Ovary (tissue), 10 donors: ENCODE measurements at places on chromosomes 5 and 9.

GRCh38 chr9:136650648-136651047, 12.1 kb upstream of the EGFL7 start:
- DNase-seq = no peak

- DNase-seq = no peak
Observed at GRCh38 chr5:12861886-12862654, 957.8 kb upstream of the CTNND2 start.

- DNase-seq = no peak
Observed at GRCh38 chr5:97534166-97534565, 351.1 kb upstream of the RIOK2 start.

DNA sequence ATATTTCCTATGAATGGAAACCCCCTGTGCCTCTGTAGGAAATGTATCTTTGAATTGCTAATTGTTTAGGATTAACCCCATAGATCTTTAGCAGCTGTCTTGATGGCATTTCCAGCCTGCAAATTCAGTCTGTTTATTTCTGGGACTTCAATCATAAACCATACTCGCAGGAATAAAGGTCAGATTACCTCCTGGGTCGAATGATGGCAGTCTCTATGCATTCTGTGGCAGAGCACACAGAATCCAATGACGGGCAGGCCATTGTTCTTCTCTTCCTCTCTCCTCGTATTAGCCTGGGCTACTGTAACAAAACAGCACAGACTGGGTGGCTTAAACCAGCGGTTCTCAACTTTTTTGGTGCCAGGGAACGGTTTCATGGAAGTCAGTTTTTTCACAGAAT, 199.9 kb downstream of the PCSK5 start:
- no peak for DNase-seq

DNA sequence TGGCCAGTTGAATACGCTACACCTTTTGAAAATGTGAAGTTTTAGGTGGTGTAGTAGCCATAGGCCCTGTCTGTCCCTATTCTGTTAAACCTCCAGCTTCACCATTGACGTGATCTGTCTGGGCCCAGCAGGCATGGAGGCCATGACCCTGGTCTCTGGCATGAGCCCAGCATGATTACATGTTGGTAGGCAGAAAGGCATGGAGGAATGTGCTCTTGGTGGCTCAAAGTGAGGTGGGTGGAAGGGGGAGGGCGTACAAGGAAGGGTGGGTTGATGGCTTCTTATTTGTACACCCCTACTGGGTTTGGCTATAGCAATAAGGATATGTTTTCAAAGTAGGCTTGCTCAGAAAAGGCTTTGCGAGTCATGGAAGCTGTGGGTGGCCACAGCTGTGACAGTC, 23.7 kb downstream of the RALGPS1 start:
- DNase-seq = no peak

- no peak for DNase-seq
Observed at GRCh38 chr5:169002953-169003555, 297.9 kb downstream of the SLIT3 start.

GRCh38 chr9:128595471-128595870, 43.1 kb downstream of the SPTAN1 start:
- no peak for DNase-seq

GRCh38 chr9:21252721-21253547, 13.1 kb upstream of the IFNA14 start:
- no peak for DNase-seq

- DNase-seq = no peak
Observed at GRCh38 chr5:142902186-142902965, 132.2 kb downstream of the ARHGAP26 start.

DNA sequence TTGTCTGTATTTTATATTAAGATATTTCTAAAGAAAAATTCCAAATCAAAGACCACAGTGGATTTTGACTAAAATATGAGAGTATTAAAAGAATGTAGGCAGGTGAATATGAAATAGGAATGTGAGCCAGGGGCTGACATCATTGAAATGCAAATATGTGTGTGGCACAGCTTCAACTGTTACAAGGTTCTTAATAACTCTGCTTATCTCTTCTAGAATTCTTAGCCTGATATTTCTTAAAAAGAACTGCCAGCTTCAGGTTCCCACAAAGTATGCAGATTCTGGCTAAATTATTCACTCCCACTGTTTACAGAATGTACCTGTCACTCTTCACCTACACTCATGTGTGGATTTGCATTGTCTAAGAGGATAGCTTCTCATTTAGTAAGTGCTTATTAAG, 274.4 kb downstream of the DIRAS2 start:
- no peak for DNase-seq

DNA sequence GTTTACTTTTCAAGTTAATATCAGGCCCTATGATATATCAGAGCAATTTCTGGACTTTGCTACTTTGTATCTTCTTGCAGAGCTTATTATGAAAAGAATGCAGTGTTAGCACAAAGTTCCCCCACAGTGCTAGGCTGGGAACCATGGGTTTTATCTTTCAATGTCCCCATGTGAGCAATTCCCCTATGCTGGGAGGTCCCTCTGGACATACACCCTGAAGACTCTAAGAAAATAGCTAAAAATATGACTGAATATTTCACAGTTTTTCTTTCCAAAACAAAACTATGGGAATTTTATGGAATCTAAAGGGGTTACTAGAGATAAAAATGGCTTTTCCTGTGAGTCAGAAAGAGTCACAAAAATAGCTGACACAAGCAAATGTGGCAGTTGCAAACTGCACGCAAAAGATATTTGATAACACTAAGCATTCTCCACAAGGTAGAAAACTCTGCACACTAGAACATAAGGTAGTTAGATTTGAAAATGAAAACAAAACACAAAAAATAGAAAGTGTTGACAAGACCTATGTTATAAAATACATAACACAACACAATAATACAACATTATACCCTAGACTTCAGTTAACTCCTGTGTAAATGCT, 487.5 kb upstream of the GRIN3A start:
- DNase-seq = no peak

DNA sequence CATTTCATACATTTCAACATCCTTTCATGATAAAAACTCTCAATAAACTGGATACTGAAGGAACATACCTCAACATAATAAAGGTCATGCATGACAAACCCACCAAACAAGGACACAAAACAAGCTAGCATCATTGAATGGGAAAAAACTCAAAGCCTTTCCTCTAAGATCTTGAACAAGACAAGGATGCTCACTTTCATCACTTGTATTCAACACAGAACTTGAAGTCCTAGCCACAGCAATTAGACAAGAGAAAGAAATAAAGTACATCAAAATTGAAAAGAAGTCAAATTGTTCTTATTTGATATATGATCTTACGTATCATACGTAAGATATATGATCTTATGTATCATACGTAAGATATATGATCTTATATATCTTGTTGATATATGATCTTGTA, 5.3 kb downstream of the MRPL50 start:
- no peak for DNase-seq

GRCh38 chr9:128913995-128914772, 6.6 kb upstream of the PHYHD1 start:
- no peak for DNase-seq

- DNase-seq = no peak
Observed at GRCh38 chr5:60843936-60844905, at the start of gene ELOVL7. ELOVL7 (minus strand) TSS chr5:60844269; CDS start chr5:60787397, 56,872 bp downstream.

DNA sequence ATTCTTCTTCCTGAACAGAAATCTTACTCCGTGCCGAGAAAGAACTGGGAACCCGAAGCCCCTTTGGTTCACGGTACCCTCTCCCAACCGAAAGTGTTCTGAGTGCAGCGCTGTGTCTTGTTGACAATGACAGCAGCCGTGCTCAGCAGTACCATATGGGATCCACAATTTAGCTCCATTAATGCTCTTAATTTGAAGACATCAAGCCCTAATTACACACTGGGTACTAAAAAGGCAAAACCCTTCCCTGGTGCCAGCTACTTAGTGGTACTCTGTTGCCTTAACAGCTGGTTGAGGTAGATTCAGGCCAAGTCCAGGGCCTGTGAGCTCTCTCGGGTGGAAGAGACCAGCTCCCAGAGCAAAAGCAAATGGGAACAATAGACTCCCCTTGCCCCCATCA, 24.5 kb downstream of the DDX31 start:
- DNase-seq = no peak

GRCh38 chr9:19533373-19533772, 124.6 kb downstream of the ACER2 start:
- DNase-seq = no peak

DNA sequence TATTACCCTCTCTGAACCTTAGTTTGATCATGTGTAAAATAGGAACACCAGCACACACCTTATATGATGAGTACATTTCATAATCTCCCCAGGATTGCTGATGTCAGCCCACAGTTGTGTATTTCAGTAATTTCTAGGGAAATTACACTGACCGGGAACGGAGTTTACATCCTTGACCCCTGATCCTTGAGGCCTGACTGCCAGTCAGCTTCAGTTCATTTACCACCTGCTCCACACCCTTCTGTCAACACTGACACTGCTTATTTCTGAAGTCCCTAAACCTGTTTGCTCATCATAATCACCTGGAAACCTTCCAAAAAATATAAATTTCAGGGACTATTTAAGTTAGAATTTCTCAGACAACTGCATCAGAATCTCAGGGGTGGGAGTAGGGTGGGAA, 55.3 kb downstream of the ZNF622 start:
- no peak for DNase-seq

GRCh38 chr5:59832577-59833301, 60.8 kb downstream of the PDE4D start:
- DNase-seq = no peak

GRCh38 chr9:133994353-133995011, 2.4 kb upstream of the VAV2 start:
- peak; percentile 89 for DNase-seq

DNA sequence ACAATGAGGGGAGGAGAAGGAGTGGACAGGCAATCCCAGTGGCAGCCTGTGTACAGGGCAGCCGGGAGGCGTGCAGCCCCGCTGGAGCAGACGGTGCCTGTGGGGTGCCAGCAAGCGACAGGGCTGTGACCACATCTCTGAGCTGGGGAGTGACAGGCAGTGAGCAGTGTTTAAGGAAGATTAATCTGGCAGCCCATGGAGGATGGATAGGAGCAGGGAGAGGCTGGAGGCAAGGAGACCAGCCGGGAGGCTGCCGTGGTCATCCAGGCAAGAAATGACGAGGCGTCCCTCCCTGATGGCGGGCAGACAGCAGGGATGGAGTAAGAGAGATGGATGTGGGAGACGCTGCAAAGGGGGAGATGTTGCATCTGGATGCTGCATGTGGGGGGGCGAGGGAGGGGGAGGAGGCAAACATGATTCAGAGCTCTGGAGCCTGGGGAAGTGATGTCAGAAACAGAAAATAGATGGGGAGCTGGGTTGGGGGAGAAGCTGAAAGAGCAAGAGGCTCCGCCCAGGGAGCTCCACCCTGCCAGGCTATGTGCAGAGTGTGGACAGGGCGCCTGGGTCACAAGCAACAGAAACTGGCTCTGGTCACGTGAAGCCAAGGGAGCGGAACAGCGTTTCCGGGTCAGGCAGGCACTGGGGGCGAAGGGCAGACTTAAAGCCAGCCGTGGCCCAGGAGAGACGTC, 12.6 kb downstream of the UNC5A start:
- no peak for DNase-seq

DNA sequence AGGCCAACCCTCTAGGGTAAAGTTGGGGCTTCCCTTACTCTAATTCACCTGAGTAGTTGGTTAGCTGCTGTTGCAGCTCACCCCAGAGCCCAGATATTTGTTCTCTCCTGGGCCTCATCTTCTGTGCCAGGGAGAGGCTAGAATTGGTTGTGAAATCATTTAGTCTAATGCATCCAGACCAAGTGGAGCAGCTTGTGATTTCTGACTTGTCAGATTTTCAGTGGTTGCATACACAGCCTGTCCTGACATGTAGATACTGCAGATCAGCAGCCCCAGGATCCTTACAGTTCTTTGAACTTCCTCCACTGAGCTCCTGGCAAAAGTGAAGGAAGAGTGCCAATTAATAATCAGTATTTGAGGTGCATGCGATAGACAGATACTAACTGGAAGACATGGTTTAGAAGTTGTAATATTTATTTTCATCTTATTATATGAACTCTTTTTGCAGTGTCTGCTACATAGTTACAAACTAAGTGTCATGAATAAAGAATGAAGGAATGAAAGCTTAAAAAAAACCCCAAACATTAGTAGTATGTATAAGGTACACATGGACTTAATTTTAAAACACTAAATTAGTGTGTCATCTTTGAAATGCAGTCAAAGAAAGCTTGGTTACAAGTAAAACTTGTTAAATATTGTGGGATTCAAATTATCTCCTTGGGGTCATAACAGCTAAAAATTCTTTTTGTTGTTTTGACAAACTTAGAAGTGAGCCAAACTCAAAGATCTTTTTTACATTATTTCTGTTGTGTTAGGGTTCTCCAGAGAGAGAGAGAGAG, 128.5 kb downstream of the VPS13A start:
- DNase-seq = no peak

DNA sequence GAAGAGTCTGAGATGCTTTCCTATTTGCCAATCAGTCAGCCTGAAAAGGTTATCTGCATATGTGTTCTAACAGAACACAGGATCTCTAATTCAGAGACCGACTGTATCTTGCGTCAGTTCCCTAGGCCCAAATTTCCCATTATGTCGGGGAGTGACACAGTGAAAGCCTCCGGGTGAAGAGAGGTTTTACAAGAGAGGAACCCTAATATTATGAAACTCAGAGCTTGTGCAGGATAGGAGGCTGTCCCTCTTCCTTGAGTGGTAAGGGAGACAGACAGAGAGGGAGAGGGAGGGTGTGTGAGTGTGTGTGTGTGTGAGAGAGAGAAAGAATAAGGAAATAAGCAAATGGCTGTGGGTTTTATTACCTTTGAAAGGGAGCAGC, 1.9 kb downstream of the CD14 start:
- no peak for DNase-seq

GRCh38 chr9:111149018-111149759, 110.9 kb upstream of the LPAR1 start:
- no peak for DNase-seq

DNA sequence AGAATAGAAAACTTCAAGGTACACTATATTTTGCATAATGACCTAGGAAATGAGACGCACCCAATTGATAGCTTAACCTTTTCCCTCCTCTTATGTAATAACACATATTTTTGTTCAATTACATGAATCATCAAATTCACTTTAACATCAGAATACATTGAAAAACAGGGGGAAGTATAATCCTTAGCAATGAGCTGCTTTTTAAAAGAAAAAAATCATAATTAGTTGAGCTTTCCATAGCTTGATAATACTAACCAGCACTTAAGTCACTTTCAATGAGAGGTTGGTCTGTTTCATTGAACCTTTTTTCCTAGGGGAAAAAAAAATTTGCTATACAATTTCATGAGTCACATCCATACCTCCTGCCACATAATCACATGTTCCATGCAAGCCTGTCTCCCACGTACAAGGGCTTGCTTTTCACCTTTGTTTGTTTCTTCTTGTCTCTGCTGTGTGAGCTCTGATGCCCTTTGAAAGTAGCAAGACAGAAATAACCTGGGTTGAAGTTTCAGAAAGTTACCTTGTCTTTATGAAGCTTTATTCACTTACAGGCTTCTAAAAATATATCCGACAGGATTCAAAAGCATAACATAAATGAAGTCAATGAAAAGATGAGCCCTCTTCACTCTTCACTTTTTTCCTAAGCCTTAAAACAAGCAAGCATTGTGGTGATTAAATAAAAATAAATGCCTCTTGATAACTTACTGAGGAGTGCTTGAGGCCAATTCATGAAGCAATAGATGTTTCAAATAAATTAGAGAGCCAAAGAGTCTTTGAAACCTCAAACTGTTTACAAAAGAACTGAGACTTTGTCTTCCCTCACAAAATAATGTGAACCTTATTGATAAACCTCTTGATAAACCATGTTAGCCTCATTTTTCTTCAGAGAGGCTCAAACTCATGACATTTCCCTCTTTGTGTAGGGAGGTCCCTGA, 108.5 kb downstream of the FEM1C start:
- no peak for DNase-seq
